ENCODE measurements at places on chromosomes 1 and 21.

DNA sequence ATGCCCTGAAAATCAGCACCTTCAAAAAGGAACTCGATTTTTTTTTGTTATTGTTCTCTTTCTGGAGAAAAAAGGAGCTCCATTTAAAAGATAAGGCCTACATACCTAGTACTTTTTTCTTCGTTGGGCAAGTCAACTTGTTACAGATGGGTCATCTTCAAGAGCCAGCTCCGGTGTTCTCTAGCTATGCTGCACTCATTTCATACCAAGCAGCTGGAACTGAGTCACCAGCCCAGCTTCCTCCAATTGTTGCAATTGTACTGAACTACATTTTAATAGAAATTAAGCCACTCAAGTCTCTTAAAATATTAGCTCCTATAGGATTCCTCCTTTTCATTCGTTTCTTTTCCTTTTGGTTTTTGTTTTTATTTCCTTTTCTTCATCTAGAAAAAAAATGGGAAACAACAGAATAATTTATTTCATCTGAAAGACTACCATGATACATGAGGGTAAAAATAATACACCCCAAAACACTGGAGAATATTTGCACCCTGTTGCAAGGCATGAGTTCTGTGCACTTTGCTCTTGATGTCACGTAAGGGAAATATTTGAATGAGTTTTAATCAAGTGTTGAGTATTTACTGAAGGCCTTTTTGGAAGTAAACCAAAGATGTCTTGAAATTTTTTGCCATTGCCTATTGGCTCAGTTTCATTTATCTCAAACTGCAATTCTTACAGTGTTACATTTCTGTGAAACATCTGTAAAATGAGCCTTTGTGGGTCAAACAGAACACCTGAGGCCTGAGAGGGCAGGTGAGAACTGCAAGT, 60.5 kb downstream of the CLIC4 start:
- no peak for DNase-seq

- DNase-seq, result no peak
Measured at GRCh38 chr1:116769561-116769977, 15.3 kb downstream of the CD2 start.

DNA sequence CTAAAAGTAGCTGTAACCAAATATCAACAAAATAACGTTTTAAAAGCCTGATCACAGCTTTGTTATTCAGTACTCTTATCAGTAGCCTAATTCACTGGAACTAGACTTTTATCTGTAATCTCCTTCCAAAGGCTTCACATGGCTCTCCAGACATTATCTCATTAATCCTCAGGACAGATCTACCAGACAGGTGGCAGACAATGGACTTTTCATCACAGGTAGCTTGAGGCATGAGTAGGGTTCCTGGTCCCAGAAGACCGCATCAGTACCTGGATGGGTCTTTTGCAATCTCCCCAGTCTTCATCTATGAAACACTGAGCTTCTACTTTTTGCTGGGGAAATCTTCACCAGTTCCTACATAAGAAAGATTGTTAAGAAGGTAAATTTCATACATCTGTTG, 132.2 kb upstream of the FOXD3 start:
- DNase-seq, result peak; percentile 56

DNA sequence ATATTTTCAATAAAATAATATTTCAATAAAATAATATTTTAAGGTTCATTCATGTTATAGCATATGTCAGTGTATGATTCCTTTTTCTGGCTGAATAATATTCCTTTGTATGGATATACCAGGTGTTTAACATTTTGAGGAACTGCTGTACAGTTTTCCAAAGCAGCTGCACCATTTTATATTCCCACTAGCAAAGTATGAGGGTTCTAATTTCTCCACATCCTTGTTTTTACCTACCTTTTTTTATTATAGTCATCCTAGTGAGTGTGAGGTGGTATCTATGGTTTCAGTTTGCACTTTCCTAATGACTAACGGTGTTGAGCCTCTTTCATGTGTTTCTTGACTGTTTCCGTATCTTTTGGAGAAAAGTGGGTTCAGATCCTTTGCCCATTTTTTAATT, 5.2 kb downstream of the DEGS1 start:
- no peak for DNase-seq

DNA sequence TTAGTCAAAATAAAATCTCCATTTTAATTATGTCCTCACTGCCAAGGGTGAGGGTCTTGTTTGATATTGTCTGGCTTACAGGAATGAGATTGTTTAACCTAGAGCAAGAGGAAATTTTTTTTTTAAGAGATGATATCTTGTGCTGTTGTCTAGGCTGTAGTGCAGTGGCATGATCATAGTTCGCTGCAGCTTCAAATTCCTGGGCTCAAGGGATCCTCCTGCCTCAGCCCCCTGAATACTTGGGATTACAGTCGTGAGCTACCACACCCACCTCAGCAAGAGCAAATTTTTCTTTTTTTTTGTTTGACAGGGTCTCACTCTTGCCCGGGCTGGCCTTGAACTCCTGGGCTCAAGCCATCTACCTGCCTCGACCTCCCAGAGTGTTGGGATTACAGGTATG, 84.6 kb downstream of the DISP1 start:
- no peak for DNase-seq

DNA sequence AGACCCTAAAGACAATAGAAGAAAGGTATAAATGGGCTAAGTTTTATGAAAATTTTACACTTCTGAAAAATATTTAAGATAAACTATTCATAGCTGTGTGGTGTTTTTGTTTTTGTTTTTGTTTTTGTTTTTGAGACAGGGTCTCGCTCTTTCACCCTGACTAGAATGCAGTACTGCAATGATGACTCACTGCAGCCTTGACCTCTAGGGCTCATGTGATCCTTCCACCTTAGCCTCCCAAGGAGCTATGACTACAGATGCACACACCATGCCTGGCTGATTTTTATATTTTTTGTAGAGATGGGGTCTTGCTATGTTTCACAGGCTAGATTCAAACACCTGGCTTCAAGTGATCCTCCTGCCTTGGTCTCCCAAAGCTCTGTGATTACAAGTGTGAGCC, 66.6 kb downstream of the PUM1 start:
- DNase-seq, result no peak

DNA sequence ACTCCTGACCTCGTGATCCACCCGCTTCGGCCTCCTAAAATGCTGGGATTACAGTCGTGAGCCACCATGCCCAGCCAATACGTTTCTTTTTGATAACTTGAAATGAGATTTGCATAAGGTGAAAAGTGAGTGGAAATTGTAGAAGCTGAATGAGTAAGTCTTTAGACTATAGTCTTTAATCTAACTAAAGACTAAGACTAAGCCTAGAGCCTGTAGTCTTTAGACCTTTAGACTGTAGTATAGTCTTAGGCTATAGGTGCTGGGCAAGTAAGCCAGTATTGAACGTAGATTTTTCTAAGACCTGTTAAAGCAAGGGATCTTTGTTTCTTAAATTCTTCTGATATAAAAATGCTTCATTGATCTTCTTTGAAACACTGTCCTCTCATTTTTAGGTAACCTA, 12.1 kb downstream of the PPP2R5A start:
- DNase-seq, result no peak

DNA sequence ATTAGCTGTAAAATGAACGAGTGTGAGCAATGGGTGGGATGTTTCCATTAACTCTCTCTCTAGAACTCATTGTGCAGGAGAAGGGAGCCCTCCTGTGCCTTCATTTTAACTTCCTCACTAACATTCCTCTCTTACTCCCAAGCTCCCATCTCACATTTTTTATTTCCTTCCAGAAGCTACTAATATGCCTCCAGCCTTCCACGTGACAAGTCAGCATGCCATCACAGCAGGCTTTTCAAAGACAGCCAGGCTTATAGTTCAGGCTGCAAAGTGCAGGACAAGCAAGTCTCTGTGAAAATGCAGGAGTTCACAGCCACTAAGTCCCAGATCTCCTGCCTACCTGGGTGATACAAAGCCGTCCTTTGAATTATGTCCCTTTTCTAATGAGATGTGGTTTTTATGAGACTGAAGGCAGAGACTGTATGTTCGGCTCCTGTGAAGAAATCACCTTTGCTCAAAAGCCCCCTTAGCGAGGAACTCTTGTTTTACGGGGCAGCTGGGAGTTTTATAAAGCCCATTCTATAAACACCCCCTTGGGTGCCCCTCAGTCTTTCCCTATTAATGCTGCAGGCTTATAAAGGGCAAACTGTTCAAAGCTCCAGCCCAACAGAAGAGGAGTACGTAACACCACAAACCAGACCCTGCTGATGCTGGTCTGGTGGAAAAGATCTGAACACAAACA, 14.8 kb upstream of the ANGPTL7 start:
- DNase-seq, result no peak

DNA sequence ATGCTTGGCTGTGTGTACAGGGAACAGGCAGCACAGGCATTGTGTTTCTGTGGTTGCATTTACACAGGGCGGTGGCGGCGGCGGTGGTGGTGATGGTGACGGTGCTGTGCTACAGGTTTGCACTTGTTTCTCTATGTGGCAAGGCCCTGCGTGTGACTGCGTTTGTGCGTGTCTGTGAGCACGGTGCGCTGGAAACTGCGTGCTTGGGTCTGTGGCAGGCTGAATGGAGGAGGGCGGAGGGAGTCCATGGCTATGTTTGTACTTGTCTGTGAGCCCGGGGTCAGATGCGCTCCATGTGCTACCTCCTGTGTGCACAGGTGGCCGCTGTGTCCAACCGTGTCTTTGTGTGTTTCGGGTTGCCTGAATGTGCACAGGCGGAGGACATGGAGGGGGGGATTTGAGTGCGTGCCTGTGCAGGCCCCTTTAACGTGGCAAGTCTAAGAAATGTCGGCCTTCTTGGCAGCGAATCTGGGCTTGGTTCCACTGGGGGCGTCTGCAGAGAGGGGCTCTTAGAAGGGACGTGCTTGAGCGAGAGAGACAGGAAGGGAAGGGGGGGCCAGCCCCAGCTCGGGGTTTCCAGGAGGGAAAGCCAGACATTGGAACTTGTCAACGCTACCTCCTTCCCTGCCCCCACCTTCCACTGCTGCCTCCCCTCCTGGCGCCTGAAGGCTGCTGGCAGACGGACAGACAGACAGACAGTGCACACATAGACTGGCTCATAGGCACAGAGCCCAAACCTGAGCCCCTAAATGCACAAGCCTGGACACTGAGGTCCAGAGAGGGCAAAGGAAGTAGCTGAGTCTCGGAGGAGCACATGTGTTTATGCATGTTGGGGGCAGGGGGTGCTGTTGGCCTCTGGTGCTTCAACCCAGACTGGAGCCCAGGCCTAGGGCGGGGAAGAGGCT, 32.7 kb upstream of the WASF2 start:
- peak; percentile 93 for DNase-seq

- DNase-seq, result peak; percentile 61
Measured at GRCh38 chr1:202599669-202600431, 110.4 kb downstream of the SYT2 start.

Measured in NCI-H1417 (cell line).